ENCODE measurements at places on chromosomes 4 and X.
A peak's percentile ranks its signal among the peaks of the same experiment; 100 is the strongest.

- no peaks in the 10 kb centered on the region for H3K36me3 ChIP-seq
- no peaks in the 10 kb centered on the region for H3K27me3 ChIP-seq
- H3K4me3 ChIP-seq = no peak overlapping the region
- no peaks in the 10 kb centered on the region for H3K4me1 ChIP-seq
- DNase-seq = peak; percentile 19
- no peak overlapping the region for H3K27ac ChIP-seq
Observed at GRCh38 chrX:107154787-107155620, 36.4 kb upstream of the RBM41 start.

- peak overlapping the region; percentile 42 for H3K4me3 ChIP-seq
- peaks cover 21% of the 10 kb centered on the region for H3K4me1 ChIP-seq
- peaks cover 90% of the 10 kb centered on the region for H3K27me3 ChIP-seq
- DNase-seq = peak; percentile 33
- no peaks in the 10 kb centered on the region for H3K36me3 ChIP-seq
- peak overlapping the region; percentile 86 for H3K27ac ChIP-seq
Observed at GRCh38 chr4:174214101-174214878, 69.2 kb downstream of the FBXO8 start.

- H3K4me3 ChIP-seq = no peak overlapping the region
- H3K27ac ChIP-seq = no peak overlapping the region
- no peaks in the 10 kb centered on the region for H3K4me1 ChIP-seq
- DNase-seq = no peak
- no peaks in the 10 kb centered on the region for H3K27me3 ChIP-seq
- H3K36me3 ChIP-seq = peaks cover 4% of the 10 kb centered on the region
Observed at GRCh38 chrX:48576108-48576507, 1.8 kb downstream of the RBM3 start.

- no peaks in the 10 kb centered on the region for H3K27me3 ChIP-seq
- no peak for DNase-seq
- H3K36me3 ChIP-seq = no peaks in the 10 kb centered on the region
Observed at GRCh38 chr4:78360466-78360865, 191.1 kb upstream of the ANXA3 start.

- no peaks in the 10 kb centered on the region for H3K27me3 ChIP-seq
- H3K4me3 ChIP-seq = no peak overlapping the region
- no peaks in the 10 kb centered on the region for H3K36me3 ChIP-seq
- no peaks in the 10 kb centered on the region for H3K4me1 ChIP-seq
- H3K27ac ChIP-seq = no peak overlapping the region
- DNase-seq = no peak
Observed at GRCh38 chr4:88429401-88429800, 27.5 kb upstream of the HERC5 start.

GRCh38 chr4:87390551-87390890 lies 467 bp downstream of the HSD17B11 start:
- DNase-seq = no peak
- no peaks in the 10 kb centered on the region for H3K4me1 ChIP-seq
- peak overlapping the region; percentile 91 for H3K27ac ChIP-seq
- no peaks in the 10 kb centered on the region for H3K27me3 ChIP-seq
- no peaks in the 10 kb centered on the region for H3K36me3 ChIP-seq
- peak overlapping the region; percentile 52 for H3K4me3 ChIP-seq

DNA sequence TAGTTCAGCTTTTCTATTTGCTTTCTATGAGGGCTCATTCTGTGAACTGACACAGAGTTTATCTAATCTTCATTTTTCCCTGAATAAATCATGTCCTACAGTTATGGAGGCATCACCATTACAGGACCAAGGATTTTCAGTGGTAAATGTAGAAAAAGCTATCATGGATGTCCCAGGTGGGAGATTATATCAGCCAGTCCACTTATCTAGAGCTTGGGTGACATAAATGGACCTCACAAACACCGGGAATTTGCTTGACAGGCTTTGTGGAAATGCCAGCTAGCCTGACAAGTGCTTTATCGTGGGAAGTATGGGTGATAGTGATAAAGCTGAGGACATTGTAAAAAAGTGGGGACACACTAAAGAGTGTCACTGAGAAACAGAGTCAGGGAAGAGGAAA lies 1015.2 kb upstream of the SLIT2 start:
- H3K27me3 ChIP-seq = no peaks in the 10 kb centered on the region
- no peaks in the 10 kb centered on the region for H3K36me3 ChIP-seq
- no peak overlapping the region for H3K27ac ChIP-seq
- peaks cover 6% of the 10 kb centered on the region for H3K4me1 ChIP-seq

DNA sequence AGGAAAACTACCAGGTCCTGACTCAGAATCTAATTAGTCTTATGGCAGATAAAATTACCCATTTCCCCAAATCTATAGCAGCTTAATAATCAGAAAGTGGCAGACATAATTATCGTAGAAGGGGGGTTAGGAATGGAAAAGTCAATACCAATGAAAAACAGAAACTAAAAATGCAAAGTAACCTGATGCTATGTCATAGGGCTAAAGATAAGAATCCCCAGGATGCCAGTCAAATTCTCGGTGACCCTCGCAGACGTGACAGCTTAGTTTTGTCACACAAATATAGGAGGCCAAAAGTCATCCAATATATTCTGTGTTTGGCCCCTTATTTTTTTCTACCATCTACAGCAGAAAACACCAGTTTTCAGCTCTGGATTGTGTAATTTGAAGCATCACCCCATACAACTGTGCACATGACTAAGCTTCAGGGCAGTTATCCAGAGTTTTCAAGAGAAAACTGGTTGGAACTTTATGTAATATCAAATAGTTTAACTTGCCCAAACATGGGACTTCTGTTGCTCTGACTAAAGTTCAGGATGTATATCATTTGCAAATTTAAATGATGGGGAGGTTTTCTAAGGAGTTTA lies 30.9 kb downstream of the RASSF6 start:
- peak; percentile 25 for DNase-seq
- H3K27ac ChIP-seq = peak overlapping the region; percentile 65
- no peak overlapping the region for H3K4me3 ChIP-seq
- no peaks in the 10 kb centered on the region for H3K27me3 ChIP-seq
- peaks cover 12% of the 10 kb centered on the region for H3K4me1 ChIP-seq
- H3K36me3 ChIP-seq = no peaks in the 10 kb centered on the region

DNA sequence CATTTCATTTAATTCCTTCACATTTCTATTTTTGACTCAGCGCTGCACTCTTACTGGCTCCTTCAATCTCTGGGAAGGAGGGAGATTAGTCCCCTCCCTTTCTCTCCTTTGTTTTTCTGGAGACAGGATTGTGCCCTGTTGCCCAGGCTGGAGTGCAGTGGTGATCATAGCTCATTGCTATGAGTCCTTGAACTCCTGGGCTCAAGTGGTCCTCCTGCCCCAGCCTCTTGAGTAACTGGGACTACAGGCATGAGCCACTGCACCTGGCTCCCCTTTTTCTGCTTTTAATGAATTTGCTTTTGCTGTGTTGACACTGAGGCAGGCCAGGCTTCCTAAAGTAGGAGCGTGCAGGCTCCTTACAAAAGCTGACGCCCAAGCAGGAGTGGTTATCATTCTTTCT lies 10.5 kb downstream of the TBC1D14 start:
- no peaks in the 10 kb centered on the region for H3K27me3 ChIP-seq
- H3K4me3 ChIP-seq = no peak overlapping the region
- H3K27ac ChIP-seq = no peak overlapping the region
- peaks cover 34% of the 10 kb centered on the region for H3K4me1 ChIP-seq
- DNase-seq = no peak

DNA sequence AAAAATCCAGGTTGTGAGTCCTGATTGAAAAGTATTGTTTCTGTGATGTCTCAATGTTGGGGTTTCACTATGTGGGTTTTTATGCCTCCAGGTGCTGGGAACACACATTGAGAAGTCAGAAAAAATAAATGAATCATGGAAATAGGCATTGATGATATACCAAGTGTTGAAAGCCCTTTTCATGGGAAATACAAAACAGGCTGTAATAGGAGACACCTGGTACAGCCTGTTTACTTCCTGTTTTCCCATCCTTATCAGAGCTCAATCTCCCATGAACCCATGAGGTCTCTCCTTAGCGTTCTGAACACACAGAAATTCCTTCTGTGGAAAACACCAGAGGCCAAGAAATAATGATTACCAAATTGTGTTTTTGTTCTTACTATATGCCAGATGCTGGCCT lies 106.3 kb upstream of the BOD1L1 start:
- no peak for DNase-seq
- H3K27ac ChIP-seq = no peak overlapping the region
- H3K4me1 ChIP-seq = no peaks in the 10 kb centered on the region
- H3K27me3 ChIP-seq = no peaks in the 10 kb centered on the region
- H3K36me3 ChIP-seq = no peaks in the 10 kb centered on the region

DNA sequence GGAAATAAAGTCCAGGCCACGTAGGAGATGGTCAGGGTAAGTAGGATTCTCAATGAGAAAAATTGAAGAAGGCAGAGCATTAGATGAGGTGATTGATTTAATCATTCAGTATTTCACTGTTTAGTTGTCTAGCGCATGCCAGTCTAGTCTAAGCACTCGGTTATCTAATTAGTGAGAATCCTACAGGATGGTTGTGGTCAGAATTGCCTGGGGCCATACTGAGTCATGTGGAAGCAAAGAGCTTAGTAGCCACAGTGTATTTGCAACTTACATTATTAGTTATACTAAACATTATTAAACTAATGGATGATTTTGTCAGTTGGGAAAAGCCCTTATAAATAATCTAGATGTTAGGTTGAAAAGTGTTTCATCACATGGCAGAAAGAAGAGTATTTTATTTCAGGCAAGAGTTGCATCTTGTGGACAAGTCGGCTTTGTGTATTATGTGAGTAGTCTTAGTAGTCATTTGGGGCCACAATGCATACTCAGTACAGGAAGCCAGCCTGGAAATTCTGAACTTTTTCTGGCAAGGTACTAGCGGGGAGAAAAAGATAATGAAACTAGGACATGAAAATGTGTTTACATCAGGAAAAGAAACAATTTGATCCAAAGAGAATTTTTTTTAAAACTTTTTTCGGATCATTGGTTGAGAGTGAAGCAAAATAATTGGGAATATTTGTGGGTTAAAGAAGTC lies 31.9 kb downstream of the CPEB2 start:
- H3K36me3 ChIP-seq = peaks cover 4% of the 10 kb centered on the region
- no peak for DNase-seq
- no peaks in the 10 kb centered on the region for H3K4me1 ChIP-seq
- no peak overlapping the region for H3K27ac ChIP-seq

DNA sequence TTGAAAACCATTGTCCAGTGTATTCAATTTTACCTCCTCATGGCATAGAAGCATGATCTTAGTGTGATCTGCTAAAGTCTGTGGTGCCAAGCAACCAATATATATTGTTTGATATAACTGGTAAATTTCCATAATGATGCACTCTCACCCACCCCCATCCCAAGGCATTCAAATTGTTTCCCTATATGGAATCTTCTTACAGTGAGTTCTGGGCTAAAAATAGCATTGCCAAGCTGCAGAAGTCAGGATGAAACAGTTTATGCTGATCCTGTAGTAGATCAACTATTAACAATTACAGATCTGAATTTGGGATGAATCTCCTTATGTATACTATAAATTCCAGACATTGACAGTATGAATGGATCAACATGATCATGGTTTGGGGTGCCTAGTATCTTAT lies 20.9 kb downstream of the FGF13 start:
- H3K36me3 ChIP-seq = no peaks in the 10 kb centered on the region
- no peak overlapping the region for H3K4me3 ChIP-seq
- H3K27me3 ChIP-seq = no peaks in the 10 kb centered on the region
- no peak overlapping the region for H3K27ac ChIP-seq
- H3K4me1 ChIP-seq = no peaks in the 10 kb centered on the region

GRCh38 chrX:123881330-123881729 lies 21.5 kb downstream of the XIAP start:
- H3K4me1 ChIP-seq = no peaks in the 10 kb centered on the region
- DNase-seq = no peak
- H3K27ac ChIP-seq = no peak overlapping the region
- no peak overlapping the region for H3K4me3 ChIP-seq
- H3K27me3 ChIP-seq = no peaks in the 10 kb centered on the region

DNA sequence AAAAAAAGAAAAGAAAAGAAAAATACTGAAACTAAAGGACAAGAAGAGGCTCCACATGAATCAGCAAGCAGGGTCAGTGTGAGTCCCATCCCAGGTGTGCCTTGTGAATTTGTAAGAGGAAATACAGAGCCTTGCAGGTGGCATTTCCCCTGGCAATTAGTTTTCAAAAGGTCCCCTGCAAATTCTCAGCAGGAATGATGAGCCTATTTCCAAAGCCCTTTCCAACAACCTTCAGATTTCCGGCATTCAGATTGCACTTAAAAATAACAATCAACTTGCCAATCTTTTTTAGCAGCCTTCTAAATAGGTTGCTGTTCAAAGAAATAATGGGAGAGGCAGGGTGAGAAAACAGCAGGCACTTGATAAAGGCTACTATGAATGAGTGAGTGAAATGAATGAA lies 66.4 kb upstream of the OR13H1 start:
- no peak overlapping the region for H3K4me3 ChIP-seq
- no peak overlapping the region for H3K27ac ChIP-seq
- no peaks in the 10 kb centered on the region for H3K4me1 ChIP-seq
- H3K36me3 ChIP-seq = no peaks in the 10 kb centered on the region

GRCh38 chrX:25925946-25926345 lies 212.2 kb upstream of the MAGEB18 start:
- H3K4me3 ChIP-seq = no peak overlapping the region
- DNase-seq = no peak
- H3K27me3 ChIP-seq = no peaks in the 10 kb centered on the region
- H3K27ac ChIP-seq = no peak overlapping the region

GRCh38 chr4:120922381-120923206 lies at the start of gene PRDM5:
PRDM5 (minus strand) TSS chr4:120922726; CDS start chr4:120922608, 118 bp downstream.
- H3K36me3 ChIP-seq = no peaks in the 10 kb centered on the region
- H3K4me3 ChIP-seq = peak within 1 kb of the TSS; percentile 50
- peak within 1 kb of the TSS; percentile 93 for H3K27ac ChIP-seq
- H3K27me3 ChIP-seq = no peaks in the 10 kb centered on the region
- peaks cover 21% of the 10 kb centered on the region for H3K4me1 ChIP-seq

GRCh38 chr4:147940171-147940570 lies 208.3 kb downstream of the ARHGAP10 start:
- H3K27ac ChIP-seq = no peak overlapping the region
- no peak overlapping the region for H3K4me3 ChIP-seq
- H3K4me1 ChIP-seq = peaks cover 11% of the 10 kb centered on the region

GRCh38 chrX:8848911-8849310 lies 47.7 kb upstream of the FAM9A start:
- no peaks in the 10 kb centered on the region for H3K4me1 ChIP-seq
- no peak overlapping the region for H3K4me3 ChIP-seq

DNA sequence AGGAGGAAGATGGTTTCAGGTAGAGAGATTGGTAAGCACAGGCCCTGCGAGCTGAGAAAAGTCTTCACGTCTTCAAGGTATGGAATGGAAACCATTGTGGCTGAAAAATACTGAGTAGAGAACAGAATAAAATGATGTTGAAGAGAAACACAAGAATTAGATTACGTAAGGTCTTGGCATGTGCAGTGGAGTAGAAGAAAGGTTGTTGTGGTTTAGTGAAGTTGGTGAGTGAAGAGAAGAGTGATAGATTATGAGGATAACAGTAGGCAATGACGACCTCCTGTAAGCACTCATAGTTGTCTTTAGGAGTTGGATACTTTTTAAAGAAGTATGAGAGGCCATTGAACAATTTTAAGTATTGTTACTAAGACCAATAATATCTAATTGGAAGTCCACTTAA lies 642.6 kb downstream of the PCDH7 start:
- H3K27me3 ChIP-seq = no peaks in the 10 kb centered on the region
- H3K36me3 ChIP-seq = no peaks in the 10 kb centered on the region
- H3K27ac ChIP-seq = no peak overlapping the region
- H3K4me1 ChIP-seq = no peaks in the 10 kb centered on the region
- H3K4me3 ChIP-seq = no peak overlapping the region
- DNase-seq = no peak

GRCh38 chr4:39730072-39730471 lies 32.1 kb downstream of the UBE2K start:
- no peaks in the 10 kb centered on the region for H3K27me3 ChIP-seq
- DNase-seq = no peak
- H3K27ac ChIP-seq = no peak overlapping the region
- H3K4me1 ChIP-seq = no peaks in the 10 kb centered on the region
- no peak overlapping the region for H3K4me3 ChIP-seq

Measured in hepatocyte (in vitro differentiated cells).